ENCODE measurements at places on chromosomes 1 and 21.

- DNase-seq = no peak
Measured at GRCh38 chr1:155706139-155706538, 17.2 kb downstream of the DAP3 start.

DNA sequence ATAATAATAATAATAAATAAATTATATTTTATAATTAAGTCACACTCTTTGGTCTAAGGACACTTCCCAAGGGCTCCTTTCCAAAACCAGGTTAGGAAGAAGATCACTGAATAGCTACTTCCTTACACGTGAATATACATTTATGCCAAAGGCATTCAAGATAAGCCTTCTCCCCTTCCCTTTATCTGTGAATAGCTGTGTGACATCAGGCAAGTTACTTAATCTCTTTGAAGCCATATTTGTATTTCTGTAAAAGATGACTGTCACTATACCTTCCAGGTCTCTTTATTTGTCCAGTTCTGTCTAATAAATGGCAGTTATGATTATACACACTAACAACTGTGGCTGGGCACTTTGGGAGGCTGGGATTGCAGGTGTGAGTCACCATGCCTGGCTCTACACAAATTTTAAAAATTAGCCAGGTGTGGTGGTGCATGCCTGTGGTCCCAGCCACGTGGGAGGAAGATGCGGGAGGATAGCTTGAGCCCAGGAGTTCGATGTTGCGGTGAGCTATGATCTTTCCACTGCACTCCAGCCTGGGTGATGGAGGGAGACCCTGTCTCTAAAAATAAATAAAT, 5.5 kb upstream of the RNF11 start:
- DNase-seq = no peak

- DNase-seq = no peak
Measured at GRCh38 chr1:59186656-59187055, 110.2 kb upstream of the FGGY start.

GRCh38 chr1:207084232-207084631, 4.4 kb upstream of the C4BPB start:
- no peak for DNase-seq

GRCh38 chr1:81600878-81601622, 199.7 kb upstream of the ADGRL2 start:
- DNase-seq = no peak

GRCh38 chr1:109808703-109809102, 45.0 kb upstream of the EPS8L3 start:
- no peak for DNase-seq

DNA sequence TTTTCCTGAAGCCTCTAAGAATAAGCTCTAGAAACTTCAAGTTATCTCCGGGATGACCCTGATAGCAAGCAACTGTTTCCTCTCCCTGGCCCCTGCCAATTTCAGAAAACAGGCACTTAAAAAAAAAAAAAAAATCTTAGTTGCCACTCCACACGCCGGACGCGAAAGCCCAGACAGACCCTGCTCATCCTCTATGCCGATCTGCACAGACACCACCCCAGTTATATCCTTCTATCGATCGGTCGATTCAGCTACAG, 1.7 kb downstream of the ANP32E start:
- DNase-seq = no peak

- DNase-seq = no peak
Measured at GRCh38 chr1:63669151-63669961, 76.1 kb downstream of the PGM1 start.

GRCh38 chr1:87123610-87124009, 205.1 kb upstream of the LMO4 start:
- no peak for DNase-seq

GRCh38 chr1:25649505-25650288, 33.1 kb downstream of the MAN1C1 start:
- DNase-seq = no peak

GRCh38 chr1:1040004-1040991, 20.4 kb downstream of the AGRN start:
- DNase-seq = no peak

DNA sequence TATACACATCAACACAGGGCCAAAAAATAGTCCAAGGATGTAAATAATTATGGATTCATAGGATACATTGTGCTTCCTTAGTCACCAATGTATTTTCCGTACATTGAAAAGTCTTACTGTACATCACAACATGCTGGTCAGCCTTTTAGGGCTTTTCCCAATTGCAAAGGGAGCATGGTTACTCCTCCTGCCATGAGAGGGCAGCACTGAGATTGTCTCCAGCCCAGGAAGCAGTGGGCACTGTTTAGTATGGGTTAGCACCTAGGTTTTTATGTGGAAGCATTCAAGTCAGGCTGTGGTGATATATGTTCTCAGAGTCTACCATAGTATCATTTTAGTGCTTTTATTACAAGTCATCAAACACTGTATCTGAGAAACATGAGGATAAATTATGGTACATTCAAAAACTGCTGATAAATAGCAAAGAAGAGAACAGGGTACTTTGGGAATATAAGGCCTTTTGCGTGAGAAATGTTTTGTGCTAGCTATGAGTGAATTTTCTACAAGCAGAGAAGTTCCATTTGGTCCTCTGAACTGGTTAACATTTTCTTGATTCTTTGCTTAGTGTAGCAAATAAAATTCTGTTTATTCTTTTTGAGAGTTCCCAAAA, 34.0 kb downstream of the ST6GALNAC5 start:
- peak; percentile 13 for DNase-seq

DNA sequence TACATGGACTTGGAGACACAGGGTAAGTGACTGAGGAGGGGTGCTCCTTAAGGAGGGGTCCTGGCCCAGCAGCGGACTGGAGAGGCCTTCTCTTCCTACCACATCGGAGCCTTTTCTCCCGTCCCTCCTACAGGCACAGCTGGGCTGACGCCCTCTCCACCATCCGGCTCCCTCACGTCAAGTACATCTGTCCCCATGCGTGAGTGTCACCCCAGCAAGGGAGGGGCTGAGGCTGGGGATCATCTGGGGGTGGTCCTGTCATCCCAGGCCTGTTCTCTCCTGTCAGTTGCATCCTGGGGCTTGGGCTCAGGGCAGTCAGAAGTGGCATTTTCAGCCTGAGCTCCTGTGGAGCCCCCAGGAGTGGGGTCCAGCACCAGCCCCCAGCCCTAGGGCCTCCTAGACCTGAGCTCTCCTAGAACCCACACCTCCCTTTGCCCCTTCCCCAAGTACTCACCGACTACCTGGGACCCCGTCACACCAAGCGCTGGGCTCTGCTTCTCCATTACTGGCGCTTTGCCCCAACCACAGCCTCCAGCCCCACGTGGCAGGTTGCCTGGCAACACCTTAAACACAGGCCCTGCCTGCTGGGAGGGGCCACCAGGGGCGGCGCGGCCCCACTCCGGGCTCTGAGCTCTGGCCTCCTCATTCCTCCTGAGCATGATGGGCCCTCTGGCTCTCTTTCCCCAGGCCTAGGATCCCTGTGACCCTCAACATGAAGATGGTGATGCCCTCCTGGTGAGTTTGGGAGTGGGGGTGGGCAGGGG, 2.3 kb downstream of the LYPLA2 start:
- DNase-seq = no peak

DNA sequence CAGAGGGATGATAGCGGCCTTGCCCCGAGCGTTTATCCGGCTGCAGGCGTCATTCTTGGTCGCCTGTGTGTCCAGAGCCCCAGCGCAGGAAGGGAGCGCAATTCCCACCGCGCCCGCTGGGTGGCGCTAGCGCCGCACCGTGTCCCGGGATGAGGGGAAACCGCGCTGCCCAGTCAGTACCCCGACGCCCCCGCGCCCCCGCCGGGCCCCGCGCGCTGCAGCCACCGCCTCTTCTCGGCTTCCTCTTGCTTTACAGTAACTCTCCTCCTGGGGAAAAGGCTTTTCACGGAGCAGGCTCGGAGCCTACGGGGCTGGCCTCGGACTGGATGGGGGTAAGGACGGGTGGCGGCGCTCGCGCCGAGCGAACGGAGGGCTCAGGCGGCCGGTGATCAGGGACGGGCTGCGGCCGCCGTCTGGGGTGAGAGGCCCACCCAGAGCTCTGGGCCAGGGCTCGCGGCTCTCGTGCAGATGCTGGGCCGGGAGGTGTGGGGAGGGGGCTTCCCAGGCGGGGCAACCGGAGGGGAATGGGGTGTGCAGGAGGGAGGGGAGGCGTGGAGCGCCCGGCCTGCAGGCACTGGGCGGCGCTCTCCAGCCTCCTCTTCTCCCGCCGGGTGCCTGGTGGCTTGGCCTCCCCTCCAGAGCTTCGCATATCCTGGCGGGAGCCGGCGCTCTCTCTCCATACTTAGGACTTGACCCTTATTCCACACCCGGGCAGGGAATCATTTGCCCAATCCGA, 29.8 kb downstream of the TEX35 start:
- peak; percentile 42 for DNase-seq

DNA sequence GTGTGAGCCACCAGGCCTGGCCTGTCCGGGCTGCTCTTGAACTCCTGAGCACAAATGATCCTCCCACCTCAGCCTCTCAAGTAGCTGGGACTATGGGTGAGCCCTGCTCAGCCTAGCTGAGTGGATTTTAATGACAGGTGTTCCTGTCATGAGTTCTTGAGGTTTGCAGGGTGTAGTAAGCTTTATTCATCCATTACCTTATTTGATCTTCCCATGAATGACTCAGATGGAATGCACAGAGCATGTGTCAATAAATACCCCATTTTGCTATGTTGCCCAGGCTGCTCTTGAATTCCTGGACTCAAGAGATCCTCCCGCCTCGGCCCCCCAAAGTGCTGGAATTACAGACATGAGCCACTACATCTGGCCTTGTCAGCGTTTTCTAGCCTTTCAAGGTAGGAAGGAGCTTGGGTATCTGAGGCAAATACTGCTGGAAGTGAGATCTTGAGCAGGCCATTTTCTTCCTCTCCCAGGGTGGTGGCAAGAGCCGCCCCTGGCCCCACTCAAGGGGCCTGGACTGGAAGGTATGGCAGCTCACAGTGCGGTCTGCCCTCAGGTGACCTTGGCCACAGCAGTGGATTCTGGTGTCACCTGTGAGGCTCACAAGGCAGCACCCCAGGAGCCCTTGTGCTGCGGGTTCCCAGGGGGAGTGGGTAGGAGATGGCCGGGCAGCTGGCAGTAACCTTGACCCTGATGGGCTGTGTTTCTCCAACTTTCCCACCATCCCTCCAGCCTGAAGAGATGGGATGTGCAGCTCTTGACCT, 20.0 kb downstream of the PIK3CD start:
- DNase-seq = no peak

- no peak for DNase-seq
Measured at GRCh38 chr1:167429612-167430011, 88.7 kb downstream of the CD247 start.

DNA sequence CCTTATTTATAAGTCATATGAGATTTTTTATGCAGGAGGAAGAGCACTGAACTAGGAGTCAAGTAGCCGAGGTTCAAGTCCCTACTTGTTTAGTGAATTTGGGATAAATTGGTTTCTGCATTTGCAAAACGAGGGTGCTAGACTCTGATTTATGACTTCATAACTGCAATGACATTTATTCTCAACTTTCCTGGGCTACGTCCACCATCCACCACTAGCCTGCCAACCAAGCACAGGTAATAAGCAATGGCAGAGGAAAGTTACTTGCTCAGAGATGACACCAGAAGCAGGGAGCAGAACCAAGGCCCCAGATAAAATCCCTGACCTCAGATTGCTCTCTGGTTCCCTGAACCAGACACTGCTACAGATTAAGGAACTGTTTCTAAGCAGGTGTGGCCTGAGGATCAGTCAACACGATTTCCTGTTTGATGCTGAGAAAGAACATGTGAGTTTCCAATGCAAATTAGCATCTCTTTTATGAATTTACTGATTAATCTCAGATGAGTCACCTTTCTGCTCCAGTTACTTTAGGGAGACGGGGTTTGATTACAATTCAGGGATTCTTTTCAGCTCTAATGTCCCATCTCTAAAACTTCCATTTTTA, 52.7 kb downstream of the PLPP3 start:
- peak; percentile 74 for DNase-seq

DNA sequence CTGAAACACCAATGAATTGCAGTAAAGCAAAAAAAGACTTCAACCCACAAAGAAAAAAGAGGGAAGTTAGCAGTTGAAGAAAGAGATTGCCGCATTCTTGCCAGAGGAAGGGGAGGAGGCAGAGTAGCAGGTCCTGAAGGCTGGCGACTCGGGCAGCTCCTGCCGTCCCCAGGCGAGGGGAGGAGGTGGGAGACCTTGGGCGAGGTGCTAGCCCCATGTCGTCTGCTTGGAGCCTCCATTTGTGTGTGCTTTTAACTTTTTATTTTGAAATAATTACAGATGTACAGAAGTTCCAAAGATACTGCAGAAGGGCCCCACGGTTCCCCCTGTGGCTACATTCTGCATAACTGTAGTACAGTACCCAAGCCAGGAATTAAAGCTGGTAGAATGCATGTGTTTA, 6.7 kb downstream of the TRPM2 start:
- DNase-seq = no peak

DNA sequence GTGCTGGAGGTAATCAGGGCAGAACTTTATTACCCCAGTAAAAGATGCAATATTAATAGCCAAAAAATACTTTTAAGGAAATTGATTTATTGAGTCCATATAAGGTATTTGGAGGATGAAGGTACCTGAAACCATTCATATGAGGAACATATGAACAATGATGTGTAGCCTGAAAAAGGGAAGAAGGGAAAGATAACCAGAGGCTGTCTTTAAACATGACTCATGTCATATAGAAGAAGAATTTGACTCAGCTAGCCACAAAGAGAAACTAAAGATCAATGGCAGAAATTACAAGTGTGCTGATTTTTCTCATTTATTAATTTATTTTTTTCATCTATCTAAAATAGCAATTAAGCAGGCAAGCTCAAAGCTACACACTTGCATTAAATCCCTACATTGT, 136.2 kb upstream of the DUSP10 start:
- DNase-seq = peak; percentile 43

- no peak for DNase-seq
Measured at GRCh38 chr1:35763201-35763600, 6.6 kb downstream of the CLSPN start.

- DNase-seq = no peak
Measured at GRCh38 chr1:184615301-184615700, 139.4 kb downstream of the EDEM3 start.

DNA sequence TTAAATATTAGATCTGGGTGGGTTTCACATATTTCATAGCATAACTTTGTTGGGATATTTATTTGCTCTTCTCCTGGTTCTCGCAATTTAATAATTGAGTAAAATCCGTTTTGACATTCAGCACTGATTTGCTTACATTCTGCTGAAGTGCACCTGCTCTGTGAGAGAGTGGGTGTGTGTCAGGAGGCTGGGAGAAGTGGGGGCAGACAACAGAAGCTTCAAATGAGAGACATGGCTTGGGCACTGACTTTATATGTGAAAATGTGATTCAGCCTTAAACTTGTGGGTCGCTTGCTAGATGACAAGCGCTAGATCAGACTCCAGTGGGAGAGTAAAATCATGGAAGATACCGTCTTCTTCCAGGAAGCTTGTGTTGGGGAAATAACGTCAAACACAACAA, 32.4 kb upstream of the KCNA2 start:
- no peak for DNase-seq

GRCh38 chr1:25728301-25728935, 71.6 kb upstream of the SELENON start:
- no peak for DNase-seq

DNA sequence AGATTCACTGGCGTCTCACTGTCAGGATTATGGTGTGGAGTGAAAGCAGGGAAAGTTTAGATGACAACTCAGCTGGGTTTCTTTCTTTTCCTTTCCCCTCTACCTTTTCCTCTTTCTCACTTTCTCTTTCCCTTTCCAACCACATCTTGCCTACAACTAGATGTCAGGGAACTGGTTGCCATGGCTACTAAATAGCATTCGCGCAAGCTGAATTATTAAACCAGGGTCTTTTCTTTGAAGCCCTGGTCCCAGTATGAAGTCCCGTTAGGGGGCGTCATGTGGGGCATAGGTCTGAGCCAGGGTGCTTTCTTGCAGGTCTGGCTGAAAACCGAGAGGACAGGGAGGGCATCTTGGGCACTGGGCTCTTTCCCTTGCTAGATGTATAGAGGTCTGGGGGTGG, 168.4 kb upstream of the CACNA1E start:
- DNase-seq = no peak

- no peak for DNase-seq
Measured at GRCh38 chr1:15137809-15138208, 15.7 kb upstream of the TMEM51 start.
